Stimulated activated CD8-positive, alpha-beta memory T cell treated with anti-CD3 and anti-CD28 coated beads, Interleukin-7, amount 100 ng/mL, for 4 hours (primary cell): ENCODE measurements at places on chromosomes 13 and 19.

GRCh38 chr13:87129602-87130300 is 541.4 kb upstream of the SLITRK5 start:
- no peak for DNase-seq

DNA sequence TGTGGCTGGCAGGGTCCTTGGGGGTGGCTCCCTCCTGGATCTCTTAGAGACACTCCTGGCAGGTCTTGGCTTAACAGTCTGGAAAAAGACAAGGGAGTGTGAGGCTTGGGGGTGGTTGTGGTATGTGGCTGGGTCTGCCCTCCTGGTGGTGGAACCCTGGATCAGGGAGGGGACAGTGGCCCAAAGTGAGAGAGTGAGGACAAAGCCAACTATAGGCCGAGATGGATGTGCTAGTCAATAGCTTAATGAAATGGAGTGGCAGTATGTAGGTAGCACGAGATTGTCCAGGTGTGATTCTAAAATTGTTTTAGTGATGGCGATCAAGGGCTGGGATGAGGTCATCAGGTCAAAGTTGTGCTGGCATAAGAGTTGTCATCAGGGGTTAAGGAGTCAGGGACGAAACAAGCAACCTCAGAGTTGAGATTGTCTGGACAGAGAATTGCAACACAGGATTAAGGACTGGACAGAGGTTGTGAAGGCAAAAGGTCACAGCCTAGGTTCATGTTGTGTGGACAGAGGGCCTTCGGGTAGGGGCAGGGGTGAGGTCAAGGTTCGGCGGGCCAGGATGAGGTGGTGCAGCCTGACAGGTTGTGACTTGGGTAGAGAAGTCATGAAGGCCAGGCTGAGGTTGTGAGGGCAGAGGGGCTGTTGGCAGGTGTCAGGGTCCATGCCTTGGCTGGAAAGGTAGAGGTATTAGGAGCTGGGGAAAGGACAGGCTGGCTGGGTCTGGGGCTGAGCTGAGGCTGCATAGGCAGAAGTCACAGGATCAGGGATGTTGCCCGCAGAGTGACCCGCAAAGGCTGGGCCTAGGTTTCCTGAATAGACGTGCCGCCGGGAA is 4.5 kb upstream of the RASAL3 start:
- DNase-seq: no peak

DNA sequence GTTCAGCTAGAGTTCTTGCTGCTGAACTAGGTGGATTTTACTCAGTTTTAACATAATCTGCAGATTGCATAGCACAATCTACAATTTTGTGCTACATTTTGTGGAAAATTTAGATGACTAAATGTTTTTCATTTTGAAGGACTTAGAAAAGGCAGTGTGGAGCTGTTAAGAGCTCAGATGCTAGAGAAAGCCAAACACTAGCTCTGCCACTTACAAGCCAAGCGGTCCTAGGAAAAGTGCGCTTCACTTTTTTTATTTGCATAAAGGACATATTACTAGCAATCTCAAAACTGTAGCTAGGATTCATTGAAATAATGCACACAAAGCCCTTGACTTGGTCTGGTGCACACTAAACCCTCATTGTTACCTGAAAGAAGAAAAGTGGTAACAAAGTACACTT is 8.1 kb upstream of the CSNK1A1L start:
- no peak for DNase-seq

GRCh38 chr19:37725181-37725580 is 5.6 kb upstream of the ZNF607 start:
- DNase-seq: no peak

GRCh38 chr19:49409441-49410029 is 13.7 kb downstream of the PTH2 start:
- DNase-seq: no peak

DNA sequence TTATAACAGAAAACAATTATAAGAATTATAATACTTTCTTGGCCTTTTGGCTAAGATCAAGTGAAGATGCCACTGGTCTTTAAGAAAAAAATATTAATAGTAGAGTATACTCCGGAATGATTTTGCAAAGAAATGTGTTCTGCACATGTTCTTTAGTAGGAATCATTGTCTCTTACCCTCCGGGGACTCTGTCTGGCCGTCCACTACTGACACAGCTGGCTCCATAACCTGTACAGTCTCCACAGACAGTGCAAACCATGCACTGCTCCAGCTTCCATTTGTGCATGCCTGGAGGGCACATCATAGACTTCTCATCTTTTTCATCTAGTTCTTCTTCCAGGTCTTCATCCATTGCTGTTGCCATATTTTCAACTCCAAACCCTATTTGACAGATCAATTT is 75.9 kb downstream of the MYCBP2 start:
- no peak for DNase-seq

GRCh38 chr13:112785483-112785856 is 95.6 kb downstream of the ATP11A start:
- no peak for DNase-seq

GRCh38 chr13:22549126-22549525 is 631.7 kb upstream of the SGCG start:
- DNase-seq: no peak

- DNase-seq: no peak
These were observed 45.7 kb upstream of the F7 start for GRCh38 chr13:113059891-113060290.

DNA sequence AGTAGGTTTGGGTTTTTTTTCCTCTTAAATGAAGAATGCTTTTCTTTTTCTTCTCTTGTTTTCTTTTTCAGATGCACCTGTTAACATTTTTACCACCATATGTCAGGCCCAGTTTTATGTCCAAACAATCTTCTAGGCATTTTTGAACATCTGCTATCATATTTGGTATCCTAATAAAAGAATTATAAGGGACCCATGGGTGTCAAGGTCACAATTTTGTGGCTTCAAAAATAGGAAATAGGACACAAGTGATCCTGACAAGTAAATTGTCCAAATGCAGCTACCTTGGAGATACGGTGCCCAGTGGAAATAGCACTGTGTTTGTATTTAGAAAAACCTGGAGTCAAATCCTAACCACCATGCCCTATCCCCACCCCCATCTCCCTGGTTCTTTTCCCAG is 270.3 kb downstream of the MZT1 start:
- no peak for DNase-seq

GRCh38 chr13:99659866-99660554 is 158.7 kb downstream of the TM9SF2 start:
- DNase-seq: no peak

GRCh38 chr13:68810660-68811059 is 1297.0 kb upstream of the ATXN8OS start:
- no peak for DNase-seq

GRCh38 chr19:2561221-2561620 is 85.3 kb downstream of the GADD45B start:
- DNase-seq: no peak

DNA sequence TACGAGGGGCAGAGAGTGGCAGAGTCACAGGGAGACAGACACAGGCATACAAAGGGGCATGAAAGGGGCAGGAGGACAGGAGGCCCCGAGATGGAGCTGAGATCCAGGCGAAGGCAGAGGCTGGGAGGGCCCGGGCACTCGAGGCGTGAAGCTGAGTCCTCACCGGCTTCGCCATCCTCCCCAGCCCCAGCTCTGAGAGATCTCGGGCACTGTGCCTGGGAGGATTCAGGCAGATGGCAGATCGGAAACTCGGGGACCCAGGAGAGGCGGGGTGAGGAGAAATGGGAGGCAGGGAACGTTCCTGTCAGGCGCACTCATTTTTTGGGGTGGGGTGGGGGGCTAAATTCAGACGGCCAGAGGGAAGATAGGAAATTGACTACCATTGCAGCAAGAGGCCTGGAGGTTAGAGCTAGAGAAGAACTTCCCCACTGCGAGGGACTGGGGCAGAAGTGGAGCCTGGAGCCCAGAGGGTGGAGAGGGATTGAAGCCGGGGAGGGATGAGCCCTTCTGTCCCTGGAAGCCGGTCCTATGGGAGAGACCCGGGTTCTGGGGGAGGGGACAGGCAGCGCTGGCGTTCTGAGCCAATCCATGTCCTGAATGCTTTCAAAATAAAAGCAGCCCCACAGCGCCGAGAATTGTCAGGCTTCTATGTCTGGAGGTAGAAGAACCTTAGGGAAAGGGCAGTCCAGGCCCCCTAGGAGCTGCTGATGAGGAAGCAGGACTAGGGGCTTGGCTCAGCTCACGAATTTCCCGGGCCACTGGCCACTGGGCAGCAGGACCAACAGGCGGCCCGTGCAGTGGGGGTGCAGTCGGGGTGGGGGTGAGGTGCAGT is 12.6 kb downstream of the LRRC4B start:
- DNase-seq: no peak

DNA sequence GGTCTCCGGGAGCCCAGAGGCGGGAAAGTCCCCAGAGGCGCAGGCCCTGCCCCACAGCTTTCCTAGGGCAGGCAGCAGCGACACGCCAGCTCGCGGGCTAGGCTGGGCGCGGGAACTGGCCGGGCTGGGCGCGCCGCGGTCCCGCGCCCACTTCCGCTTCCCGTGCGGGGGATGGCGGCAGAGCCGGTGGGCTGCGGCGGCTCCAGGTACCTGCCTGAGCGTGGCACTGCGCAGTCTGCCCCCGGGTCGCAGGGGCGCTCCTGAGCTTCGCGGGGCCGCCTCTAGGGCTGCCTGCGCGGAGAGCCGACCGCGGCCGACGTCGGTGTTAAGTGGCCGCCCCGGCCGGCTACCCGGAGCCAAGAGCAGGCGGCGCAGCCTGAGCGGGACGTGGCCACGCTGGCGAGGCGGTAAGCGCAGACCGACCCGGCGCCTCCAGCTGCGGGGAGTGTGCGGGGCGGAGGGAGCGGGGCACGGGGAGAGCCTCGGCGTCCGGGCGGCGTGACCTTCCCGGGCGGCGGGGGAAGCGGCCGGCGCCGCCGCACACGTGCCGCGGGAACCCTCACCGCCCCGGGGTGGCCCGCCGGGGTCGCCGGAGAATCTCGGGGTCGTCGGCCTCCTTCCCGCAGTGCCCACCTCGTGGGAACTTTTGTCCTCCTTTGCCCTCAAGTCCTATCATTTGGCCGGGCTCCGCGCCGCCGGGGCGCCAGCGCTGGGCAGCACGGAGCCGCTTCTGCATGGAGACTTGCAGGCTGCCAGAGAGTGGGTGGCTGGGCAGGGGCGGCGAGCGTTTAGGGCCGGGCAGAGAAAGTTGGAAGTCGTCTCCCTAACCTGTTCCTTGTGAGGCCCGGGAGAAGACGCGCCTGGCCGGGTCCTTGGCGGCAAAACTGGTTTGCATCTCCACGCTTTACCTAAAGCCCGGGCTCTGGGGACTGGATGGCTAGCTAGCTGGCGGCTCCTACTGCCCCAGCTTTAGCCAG is 31.4 kb upstream of the MPHOSPH8 start:
- DNase-seq: no peak

GRCh38 chr13:48346583-48346982 is 43.0 kb downstream of the RB1 start:
- no peak for DNase-seq

GRCh38 chr19:13872695-13873389 is 4.1 kb upstream of the NANOS3 start:
- DNase-seq: no peak

DNA sequence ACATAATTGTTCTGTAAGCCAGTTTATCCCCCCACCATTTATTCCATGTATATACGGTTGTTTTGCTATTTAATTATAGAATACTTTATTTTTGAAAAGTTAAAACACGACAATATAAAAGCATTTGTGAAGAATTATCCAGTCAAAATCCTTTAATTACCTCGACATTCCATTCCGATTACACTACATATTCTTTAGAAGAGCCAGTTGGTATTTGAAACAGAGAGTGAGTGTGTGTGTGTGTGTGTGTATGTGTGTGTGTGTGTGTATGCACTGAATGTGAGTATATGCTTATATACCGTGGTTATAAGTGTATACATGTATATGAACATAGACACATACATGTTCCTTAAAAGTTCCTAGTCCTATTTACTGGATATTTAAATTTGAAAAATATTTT is 87.8 kb upstream of the KLF5 start:
- DNase-seq: no peak

DNA sequence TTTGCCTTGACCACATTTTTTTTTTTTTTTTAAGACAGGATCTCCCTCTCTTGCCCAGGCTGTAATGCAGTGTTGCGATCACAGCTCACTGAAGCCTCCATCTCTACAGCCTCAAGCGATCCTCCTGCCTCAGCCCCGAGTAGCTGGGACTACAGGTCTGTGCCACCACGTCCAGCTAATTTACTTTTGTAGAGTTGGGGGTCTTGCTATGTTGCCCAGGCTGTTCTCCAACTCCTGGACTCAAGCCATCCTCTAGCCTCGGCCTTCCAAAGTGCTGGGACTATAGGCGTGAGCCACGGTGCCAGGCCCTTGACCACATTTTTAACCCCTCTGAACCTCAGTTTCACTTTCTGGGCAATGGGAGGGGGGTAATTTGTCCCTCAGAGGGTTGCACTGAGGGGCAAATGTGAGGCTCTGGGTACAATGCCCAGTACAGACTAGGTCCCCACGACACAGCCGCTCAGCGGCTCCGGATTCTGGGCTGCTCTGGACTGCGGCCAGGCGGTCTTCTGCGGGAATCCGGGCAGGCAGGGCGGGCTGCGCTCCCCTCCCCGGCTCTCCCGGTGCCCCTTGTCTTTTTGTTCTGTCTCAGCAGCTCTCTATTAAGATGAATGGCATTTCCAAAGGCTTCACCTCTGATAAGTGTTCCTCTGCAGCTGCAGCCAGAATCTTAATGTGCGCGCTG is 3.8 kb upstream of the ALOX5AP start:
- DNase-seq: no peak

DNA sequence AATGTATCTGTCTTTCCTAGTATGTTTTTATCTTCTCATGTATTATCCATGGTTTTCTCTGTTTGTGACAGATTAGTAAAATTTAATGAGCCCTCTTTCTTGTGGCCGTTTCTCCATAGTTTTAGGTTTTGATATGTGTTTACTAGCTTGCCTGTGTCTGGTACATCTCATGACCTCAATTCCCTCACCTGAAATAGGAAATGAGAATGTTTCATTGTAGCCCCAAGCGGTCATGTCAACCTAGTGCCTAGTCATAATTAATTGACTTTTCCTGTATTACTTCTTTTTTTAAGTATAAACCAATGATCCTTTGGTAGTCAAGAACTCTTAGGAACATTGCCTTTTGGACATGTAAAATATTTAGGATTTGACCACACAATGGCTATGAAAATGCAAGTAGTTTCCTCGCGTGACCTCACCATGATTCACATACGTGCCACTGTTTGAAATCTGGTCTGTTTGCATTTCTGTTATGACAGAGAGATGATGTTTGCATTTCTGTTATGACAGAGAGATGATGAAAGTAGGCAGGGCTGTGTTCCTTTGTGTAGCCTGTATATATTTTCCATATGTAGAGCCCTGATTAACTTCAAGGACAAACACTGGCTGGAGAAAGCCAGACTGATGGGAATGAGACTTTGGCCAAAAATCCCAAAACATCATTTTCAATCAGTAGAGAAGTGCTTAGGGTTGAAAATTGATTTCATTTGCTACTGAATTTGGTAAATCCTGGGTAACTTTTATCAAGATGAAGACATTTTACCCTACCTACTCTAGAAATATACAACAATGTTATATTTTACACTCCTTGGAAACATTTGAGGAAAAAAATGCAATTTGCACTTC is 104.8 kb downstream of the TNFRSF19 start:
- DNase-seq: no peak
